ENCODE measurements at places on chromosomes 13 and 19.

- no peak for DNase-seq
Measured at GRCh38 chr13:108663710-108664109, 34.3 kb downstream of the MYO16 start.

DNA sequence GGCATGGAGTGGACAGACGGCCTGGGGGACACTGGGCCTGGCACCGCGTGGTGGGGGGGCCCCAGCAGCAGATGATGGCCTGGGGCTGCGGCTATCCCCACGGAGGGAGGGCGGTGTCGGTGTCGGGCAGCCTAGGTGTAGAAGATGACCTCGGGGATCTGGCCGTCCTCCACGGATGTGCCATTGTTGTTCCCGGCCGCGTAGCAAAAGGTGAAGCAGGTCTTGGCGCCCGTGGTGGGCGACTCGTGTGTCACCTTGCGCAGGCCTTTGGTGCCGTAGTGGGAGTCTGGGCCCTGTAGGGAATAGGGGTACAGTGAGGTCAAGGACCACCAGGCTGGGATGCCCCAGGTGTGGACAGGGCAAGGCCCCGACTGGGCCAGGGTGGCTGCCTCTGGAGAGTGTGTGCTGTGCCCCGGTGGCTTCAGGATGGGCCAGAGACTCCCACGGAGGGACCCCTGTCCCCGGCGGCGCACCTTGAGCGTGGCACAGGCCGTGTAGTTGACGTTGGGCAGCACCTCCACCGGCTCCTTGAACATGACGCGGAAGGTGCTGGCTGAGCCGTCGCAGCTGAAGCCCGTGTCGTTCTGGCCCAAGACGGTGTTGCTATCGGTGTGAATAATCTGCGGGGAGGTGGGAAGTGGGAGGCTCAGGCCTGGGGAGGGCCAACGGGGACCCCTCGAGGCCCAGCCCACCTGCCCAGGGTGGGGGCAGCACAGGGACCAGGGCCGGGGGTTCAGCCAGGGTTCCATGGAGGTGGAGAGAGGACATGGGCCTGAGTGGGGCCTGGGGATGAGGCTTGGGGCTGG, 29.0 kb downstream of the BTBD2 start:
- no peak for DNase-seq

DNA sequence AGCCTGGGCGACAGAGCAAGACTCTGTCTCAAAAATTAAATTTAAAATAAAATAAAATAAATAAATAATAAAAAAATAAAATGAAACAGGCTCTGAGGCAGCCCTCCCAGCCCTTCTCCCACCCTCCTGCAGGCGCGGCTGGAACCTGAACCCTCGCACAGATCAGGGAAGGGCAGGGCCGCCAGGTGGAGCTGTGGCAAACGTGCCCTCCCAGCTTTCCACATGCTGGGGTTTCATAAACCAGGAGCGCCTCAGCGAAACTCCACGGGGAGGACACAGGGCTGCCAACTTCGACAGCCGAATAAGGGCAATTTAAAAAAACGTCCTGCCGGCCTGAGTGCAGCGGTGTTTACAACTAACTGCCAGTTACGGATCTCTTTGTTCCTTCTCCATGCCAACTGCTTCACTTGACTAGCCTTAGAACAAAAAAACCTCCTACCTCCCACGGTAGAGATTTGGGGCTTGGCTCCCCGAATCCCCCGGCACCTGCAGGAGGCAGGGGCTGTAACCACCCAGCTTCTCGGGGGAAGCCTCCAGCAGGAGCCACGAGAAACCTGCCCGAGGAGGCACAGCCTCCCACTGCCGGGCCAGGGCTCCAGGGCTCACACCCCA, 15.9 kb downstream of the ZNF787 start:
- peak; percentile 70 for DNase-seq

- no peak for DNase-seq
Measured at GRCh38 chr13:21825801-21826200, 154.9 kb downstream of the FGF9 start.

DNA sequence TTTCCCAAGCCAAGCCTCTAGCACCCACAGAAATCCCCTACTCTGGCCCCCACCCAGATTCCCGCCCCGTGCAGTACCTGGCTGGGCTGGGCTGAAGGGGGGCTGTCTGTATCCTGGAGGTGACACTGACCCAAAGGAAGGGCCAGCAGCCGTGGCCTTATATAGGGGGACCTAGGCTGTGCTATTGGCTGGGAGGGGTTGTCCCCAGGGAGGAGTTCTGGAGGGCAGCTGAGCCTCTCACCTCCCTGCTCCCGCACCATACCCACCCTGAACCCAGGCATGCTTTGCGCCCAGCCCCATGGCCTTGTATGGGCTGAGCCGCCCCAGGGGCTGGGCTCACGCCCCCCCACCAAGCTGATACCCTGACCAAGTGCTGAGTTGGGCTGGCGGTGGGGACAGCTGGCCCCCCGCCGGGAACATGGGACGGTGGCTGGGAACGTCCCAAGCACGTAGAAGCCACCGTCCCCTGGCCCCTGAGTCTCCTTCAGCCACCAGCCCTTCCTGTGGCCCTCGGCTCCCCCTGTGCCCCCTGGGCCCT, at the start of gene CKM:
Gene CKM, minus strand, starts transcription at position 132 of the 538 bp plus-strand sequence. CDS start 3,162 bp downstream, outside the sequence.
- no peak for DNase-seq

- DNase-seq, result no peak
Measured at GRCh38 chr13:113955691-113956090, 18.2 kb downstream of the C13orf46 start.

GRCh38 chr19:32896516-32897214, 27.1 kb upstream of the SLC7A9 start:
- DNase-seq, result no peak

DNA sequence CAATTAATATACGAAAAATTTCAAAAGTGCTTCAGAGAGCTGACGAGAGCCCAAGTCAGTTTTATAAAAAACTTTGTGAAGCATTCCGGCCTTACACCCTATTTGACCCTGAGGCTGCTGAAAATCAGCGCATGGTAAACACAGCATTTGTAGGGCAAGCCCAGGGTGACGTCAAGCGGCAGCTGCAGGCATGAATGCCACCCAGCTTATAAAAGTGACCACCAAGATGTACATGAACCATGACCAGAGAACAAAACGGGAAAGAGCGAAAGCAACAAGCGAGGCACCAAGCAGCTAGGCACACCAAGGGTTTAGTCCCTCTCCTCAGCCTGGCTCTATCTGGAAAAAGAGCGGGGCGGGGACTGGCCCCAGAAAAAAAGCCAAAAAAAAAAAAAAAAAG, 6.0 kb downstream of the SIGLEC11 start:
- no peak for DNase-seq

- no peak for DNase-seq
Measured at GRCh38 chr19:10899151-10899653, 27.8 kb downstream of the CARM1 start.

DNA sequence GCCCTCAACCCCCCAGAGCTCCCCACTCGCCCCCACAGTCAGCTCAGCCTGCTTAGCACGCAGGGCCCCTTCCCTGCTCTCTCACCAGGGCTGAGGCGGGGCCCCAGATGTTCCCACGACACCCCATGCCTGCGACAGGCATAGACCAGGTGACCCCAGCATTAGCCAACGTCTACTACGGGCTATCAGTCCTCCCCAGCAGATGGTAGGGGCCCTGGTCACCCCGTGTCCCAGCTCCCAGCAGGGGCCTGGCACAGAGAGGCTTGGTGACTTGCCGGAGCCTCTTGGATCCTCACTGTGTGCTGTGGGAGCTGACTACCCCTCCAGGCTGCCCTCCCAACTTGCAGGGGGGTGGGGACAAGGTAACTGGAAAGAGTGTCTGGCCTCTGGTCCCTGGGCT, 80.6 kb downstream of the KDM4B start:
- DNase-seq, result no peak

GRCh38 chr19:38838208-38838985, 6.8 kb upstream of the ECH1 start:
- no peak for DNase-seq

GRCh38 chr19:2207008-2207407, 29.1 kb downstream of the PLEKHJ1 start:
- no peak for DNase-seq

GRCh38 chr13:39967199-39967959, 311.9 kb downstream of the COG6 start:
- no peak for DNase-seq

DNA sequence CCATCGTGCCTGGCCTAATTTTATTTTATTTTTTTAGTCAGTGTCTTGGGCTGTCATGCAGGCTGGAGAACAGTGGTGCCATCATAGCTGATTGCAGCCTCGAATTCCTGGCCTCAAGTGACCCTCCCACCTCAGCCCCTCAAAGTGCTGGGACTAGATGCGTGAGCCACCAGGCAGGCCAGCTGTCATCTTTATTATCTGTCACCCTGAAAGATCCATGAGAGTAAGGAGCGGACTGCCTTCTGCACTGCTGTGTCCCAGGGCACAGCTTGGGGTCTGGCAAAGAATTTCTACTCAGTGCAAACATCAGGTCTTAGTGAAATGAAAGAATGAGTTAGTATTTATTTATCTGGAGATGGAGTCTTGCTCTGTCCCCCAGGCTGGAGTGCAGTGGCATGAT, 9.5 kb upstream of the TLE5 start:
- no peak for DNase-seq

- no peak for DNase-seq
Measured at GRCh38 chr13:59686798-59687394, 476.8 kb downstream of the DIAPH3 start.

- DNase-seq, result no peak
Measured at GRCh38 chr13:51666374-51666773, 82.1 kb downstream of the WDFY2 start.

GRCh38 chr19:1884719-1885334, 469 bp downstream of the ABHD17A start:
- DNase-seq, result no peak

GRCh38 chr13:37295071-37295470, 189.6 kb upstream of the CSNK1A1L start:
- DNase-seq, result no peak

DNA sequence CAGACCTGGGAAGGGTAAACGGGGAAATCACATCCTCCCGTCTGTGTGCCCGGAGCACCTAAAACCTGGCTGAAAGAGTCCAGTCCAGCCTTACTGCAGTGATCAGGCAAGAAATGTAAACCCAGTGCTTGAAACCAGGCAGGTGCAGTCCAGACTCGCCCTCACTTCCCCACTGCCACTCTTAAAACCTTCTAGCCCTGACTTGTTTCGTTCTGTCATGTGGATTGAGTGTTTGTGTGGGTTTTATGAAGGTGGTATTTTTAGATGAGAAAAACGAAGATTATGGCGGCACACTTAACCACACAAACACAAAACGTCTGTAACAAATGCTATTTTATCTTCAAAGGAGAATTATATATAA, 839 bp upstream of the CKAP2 start:
- no peak for DNase-seq

GRCh38 chr19:7670150-7670783, 1.4 kb downstream of the RETN start:
- no peak for DNase-seq

- DNase-seq, result no peak
Measured at GRCh38 chr13:24660023-24660741, 20.0 kb upstream of the ATP12A start.

DNA sequence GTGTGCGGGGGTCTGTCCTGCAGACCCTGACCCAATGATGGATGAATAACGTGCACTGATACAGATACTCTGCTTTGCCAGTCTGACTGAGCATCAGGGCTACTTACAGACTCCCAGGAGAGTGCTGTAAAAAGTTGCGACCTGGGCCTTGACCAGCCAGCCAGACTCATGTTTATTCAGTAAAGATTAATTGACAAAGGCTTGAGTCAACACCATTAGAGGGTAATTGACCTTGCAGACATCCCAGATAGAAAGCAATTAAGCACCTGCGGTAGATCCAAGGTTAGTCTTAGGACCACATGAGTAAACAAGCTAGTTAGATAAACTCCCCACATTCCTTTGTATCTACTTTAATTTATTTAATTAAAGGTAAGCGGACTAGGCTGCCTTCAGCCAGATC, 10.4 kb downstream of the NUDT19 start:
- no peak for DNase-seq

DNA sequence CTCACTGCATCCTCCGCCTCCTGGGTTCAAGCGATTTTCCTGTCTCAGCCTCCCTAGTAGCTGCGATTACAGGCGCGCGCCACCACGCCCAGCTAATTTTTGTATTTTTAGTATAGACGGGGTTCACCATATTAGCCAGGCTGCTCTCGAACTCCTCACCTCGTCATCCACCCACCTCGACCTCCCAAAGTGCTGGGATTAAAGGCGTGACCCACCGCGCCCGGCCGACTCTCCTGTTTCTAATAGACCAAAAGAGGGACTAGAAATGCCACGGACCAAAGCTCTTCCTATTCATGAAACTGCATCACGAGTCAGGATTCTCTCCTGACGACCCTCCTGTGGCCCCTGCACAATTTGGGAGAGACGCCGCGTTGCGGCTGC, 563 bp downstream of the ZNF43 start:
- DNase-seq, result no peak

- no peak for DNase-seq
Measured at GRCh38 chr13:52600666-52601065, 41.6 kb upstream of the HNRNPA1L2 start.

- no peak for DNase-seq
Measured at GRCh38 chr13:26501641-26502040, 55.8 kb upstream of the WASF3 start.

- DNase-seq, result no peak
Measured at GRCh38 chr19:38734426-38735256, 9.6 kb downstream of the CAPN12 start.

DNA sequence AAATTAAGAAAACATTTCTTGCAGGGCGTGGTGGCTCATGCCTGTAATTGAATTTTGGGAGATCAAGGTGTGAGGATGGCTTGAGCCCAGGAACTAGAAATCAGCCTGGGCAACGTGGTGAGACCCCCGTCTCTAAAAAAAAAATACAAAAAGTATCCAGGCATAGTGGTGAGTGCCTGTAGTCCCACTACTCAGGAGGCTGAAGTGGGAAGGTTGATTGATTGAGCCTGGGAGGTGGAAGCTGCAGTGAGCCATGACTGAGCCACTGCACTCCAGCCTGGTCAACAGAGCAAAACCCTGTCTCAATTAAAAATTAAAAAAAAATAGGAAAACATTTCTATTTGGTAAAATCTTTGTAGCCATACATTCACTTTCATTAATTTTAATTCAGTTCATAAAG, 526.5 kb downstream of the PCDH9 start:
- no peak for DNase-seq

DNA sequence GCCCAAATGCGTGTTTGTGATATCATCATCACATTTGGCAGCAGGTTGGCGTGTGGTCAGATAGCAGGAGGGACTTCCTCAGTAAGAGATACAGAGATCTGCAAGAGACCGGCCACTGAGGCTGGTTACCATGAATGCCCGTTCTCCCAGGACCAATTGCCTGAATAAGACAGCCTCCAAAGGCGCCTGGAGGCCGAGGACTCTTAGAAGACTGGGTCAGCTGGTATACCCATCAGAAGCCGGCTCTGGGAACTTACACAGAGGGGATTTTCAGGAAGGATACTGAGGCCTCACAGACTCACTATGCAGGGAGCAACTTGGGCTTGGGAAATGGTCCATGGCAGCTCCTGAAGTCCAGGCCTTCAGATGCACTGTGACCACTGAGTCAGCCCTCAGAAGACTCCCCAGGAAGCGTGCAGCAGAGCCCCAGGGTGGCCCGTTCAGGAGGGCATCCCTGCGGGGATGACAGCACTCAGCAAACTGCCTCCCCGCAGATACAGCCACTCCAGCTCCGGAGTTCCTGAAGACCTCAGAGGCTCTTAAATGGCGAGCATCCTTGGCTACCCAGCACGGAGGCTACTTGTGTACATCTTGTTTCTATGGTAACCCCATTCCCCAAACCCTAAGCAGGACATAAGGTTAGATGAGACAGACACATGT, 26.4 kb upstream of the VSTM2B start:
- DNase-seq, result no peak
